ENCODE measurements at places on chromosomes 1 and 21. TPM values are rescaled to one million over a fixed set of nuclear protein-coding genes. Genes with fewer than 3 reads are reported as not detected.
A peak's percentile ranks its signal among the peaks of the same experiment; 100 is the strongest.

GRCh38 chr1:54312796-54313316, 93.3 kb downstream of the SSBP3 start:
- peak; percentile 50 for DNase-seq

DNA sequence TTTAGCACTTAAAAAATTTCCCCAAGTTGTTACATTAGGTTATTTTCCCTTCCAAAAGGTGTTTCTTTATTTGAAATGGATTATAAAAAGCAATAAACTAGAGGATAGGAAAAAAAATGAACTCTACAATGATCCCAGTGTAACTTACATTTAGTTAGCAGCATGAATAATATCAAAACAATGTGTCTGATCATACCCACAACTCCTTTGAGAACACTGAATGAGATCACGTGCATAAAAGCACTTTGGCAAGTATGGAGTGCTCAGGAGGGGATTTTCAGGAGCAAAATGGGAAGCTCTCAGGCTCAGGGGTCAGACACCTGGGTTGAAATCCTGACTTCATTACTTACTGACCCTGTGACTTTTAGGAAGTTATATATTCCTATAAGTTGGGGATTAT, 369.7 kb upstream of the PROX1 start:
- DNase-seq = no peak

- DNase-seq = no peak
These were observed 38.8 kb upstream of the HIVEP3 start for GRCh38 chr1:41957568-41957967.

Gene FCAMR
- not detected for polyA plus RNA-seq

DNA sequence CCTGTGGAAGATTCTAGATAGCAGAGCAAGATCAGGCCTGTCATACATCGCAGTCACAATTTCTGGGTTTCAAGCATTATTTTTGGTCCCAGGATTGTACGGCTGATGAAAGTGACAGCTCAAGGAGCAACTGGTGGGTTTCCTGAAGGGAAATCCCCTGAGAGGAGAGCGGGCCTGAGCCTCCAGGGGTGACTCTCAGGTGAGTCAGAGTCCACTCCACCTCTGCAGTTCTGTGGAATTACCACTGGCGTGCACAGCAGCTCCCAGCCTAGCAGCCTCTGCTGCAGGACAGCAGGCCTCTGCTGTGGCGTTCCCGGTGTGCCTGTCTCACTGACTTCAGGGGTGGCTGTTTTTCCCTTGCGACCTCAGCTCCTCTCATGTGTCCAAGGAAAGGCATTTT, 24.4 kb downstream of the SLC66A1 start:
- DNase-seq = no peak

DNA sequence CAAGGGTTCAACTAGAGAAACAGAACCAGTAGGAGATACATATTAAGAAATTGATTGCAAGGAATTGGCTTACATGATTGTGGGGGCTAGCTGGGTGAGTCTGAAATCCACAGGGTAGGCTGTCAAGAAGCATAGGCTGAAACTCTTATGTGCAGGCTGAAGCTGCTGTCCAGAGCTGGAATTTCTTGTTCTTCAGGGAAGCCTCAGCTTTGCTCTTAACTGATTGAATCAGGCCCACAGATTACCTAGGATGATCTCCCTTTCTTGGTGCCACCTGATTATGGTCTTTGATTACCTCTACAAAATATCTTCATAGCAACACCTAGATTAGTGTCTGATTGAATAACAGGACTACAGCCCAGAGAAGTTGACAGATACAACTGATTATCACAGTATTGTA, 22.5 kb upstream of the FRRS1 start:
- DNase-seq = no peak

DNA sequence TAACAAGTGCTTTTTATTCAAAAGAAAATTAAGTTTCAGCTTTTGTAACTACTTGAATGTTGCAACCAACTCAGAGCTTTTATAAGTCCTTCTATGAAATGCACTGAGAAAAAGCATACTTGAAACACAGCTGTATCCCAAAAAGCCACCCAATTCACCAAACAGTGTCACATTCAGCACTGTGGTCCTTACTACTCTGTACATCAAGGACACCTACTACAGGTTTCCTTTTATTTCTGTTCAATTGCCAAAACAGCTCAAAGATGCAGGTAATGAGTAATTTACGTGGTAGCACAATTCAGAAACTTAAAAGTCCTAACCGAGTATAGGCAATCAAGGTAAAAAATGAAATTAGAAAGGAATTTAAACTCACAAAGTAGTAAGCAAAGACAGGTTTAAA, 2.5 kb downstream of the EIF4G3 start:
- no peak for DNase-seq

- DNase-seq = peak; percentile 42
These were observed 756 bp downstream of the RLF start for GRCh38 chr1:40161888-40162397.

- DNase-seq = no peak
These were observed 39.0 kb downstream of the SLC44A3 start for GRCh38 chr1:94859174-94859573.

GRCh38 chr21:45405819-45406762, 1.1 kb downstream of the COL18A1 start:
- no peak for DNase-seq

DNA sequence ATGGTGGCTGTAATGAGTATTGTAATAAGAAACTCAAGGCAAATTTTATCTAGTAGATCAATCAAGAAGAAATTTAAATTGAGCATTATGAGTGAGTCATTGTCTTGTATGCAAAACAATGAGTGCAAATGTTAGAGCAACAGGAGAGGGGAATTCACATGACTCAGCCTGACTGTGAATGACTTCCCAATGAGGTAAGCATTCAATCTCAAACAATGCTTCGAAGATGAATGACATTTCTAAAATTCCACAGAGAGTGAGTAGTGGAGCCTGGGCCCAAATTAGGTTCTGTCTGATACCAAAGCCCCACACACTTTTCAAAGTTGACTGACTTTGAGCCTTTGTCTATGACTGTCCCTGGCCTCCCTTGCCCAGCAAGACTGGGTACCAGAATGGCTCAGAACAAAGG, 738.0 kb downstream of the PTPRU start:
- no peak for DNase-seq

DNA sequence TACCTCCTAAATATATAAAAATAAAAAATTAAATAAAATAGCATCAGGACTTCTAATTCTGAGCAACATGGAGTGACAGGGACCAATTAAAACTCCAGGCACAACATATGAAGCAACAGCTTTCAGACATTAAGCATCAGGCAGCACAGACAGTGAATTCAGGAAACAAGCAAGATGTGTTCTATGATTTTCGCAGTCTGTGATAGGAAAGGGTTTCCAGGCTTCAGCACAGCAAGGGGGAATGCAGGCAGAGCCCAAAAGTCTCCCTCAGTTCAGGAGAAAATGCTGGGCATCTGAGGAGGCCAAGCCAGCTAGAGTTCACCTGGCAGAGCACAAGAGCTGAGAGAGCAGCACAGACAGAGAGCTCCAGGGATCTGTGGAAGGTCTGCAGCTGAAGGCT, 22.2 kb upstream of the CTTNBP2NL start:
- DNase-seq = no peak
